ENCODE measurements at places on chromosomes 12 and 14. TPM values are rescaled to one million over a fixed set of nuclear protein-coding genes. Genes with fewer than 3 reads are reported as not detected.

The JAG2 gene
- total RNA-seq: 1.3 TPM

The MGP gene
- total RNA-seq: not detected

The CMA1 gene
- total RNA-seq: not detected

The KRT73 gene
- total RNA-seq: not detected

The P2RX2 gene
- total RNA-seq: not detected

The ARHGAP5 gene
- total RNA-seq: 39.4 TPM

The TMPRSS12 gene
- not detected for total RNA-seq

The TAS2R13 gene
- 0.10 TPM for total RNA-seq

The SSPN gene
- total RNA-seq: not detected
